T-cell (primary cell): ENCODE measurements at places on chromosomes 7 and 10.

- no peak for DNase-seq
These were observed 52.2 kb downstream of the GPAM start for GRCh38 chr10:112131346-112131745.

- no peak for DNase-seq
These were observed 59.8 kb downstream of the CSGALNACT2 start for GRCh38 chr10:43197834-43198681.

DNA sequence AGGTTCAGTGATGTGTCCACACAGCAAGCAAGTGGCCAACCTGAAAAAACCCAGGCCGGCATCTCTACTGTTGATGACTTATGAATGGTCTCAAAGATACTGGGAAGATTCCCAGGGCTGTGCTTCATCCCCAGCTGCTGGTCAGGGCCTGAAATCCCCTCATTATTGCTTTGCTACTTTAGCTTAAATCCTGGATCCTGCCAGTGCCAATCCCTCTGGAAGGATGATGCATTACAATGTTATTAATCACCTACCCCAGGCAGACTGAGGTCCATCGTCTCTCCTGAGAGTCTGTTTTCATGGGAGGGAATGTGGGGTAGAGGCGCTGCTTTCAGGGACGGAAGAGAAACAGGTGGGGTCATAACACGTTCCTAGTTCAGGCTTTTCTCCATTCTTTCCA, 371.6 kb downstream of the RPS24 start:
- peak; percentile 3 for DNase-seq

DNA sequence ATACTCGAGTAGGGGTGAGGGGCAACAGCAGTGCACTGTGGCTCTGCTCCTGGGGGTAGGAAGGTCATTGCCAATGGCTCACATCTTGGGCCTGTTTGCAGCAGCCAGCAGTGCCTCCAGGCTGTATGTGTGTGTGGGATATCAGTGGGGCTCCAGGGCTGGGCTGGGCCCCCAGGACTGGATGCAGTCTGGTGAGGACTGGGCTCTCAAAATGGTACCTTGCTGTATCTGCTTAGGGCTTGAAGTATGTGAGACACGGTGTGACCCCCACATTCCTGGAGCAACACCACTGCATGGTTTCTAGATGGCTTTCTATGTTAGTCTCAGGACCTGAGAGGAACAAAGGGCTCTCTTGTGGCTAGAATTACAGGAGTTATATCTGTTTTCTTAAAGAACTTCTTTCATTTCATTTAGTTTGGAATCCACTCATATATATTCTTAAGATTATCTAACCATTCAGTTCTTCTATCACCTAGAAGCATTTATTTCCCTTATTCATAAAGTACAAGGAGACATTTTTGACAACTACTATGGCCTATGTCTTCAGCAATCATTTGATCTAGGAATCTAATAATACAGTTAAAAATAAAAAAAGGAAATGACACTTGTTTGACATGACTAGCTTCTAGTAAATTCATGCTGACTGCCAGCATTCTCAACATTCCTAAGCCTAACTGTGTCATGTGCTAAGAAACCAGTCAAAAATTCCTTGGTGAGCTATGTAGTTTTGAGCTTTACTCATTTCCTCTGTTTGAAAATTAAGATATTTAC, 443.2 kb upstream of the SEMA3A start:
- DNase-seq, result no peak

DNA sequence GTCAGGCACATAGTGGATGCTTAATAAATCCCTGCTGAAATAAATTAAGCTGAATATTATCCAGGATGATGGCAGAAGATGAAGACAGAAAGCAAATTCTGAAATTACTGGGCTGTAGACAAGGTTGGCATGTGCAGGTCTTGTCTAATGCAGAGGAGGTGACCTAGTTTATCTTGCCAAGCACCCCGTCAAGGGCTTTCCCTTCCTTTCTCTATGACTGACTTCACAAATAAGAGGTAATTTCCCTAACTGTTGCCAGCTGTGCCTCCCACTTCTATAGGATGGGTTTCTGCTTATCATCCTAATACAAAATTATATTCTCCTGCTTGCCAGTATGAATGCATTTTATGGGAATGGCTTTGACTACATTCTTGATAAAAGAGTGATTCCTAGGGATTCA, 38.0 kb downstream of the LHFPL3 start:
- no peak for DNase-seq

GRCh38 chr7:48279420-48279819, 108.2 kb downstream of the ABCA13 start:
- no peak for DNase-seq

DNA sequence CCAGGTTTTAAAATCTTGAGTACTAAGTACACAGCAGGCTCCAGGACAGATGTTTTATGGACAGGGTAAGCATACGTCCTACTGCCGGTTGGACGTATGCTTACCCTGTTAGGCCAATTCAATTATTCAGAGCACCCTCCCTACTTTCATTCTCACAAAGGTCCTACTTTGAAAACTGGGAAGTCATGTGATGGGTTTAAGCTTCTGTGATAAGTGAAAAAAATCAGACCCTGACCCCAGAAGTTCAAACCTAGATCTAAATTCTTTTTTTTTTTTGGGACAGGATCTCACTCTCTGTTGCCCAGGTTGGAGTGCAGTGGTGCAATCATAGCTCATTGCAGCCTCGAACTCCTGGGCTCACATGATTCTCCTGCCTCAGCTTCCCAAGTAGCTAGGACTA, 55.2 kb downstream of the HIPK2 start:
- no peak for DNase-seq
